Progenitor cell of endocrine pancreas (in vitro differentiated cells): ENCODE measurements at places on chromosomes 3 and 15.

- DNase-seq, result no peak
These were observed 34.7 kb upstream of the CRTC3 start for GRCh38 chr15:90495067-90495466.

GRCh38 chr3:100993309-100993708, at the start of gene ABI3BP:
Gene ABI3BP, minus strand, starts transcription at chr3:100993421. Its CDS starts 37 bp downstream, at chr3:100993384.
- DNase-seq, result no peak

- no peak for DNase-seq
These were observed 10.8 kb upstream of the ANPEP start for GRCh38 chr15:89825271-89825940.

DNA sequence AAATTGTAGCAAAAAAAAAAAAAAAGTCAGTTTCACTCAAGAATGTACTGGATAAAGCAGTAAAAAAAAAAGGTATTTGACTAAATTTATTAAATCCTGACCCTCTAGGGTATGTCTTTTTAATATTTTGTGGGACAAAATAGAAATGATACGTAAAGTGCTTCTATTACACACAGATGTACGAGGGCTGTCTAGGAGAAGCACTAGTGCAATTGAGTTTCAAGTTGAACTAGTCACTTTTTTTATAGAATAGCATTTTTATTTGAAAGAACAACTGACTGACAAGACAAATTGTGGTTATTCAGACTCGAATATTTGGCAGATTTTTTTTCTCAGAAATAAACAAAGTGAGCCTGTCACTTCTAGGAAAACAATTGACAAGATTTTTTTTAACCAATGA, 49.0 kb downstream of the CCDC54 start:
- DNase-seq, result no peak

DNA sequence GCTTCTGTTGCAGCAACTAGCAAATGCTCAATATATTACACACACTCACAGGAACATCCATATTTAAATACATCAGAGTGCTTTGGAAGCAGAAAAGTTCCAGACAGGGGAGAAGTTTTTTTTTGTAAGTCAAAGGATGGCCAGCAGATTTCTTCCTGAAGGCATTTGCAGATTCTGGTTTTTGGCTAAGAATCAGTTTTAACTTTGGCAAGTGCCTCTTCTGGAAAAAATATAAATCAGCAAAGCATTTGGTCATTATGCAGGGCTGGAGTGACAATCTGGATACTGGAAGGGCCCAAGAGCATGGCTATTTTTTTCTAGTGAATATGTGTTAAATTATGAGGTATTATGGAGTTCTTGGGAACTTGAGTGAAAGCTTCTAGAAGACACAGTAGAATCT, 495.3 kb upstream of the ARPP21 start:
- no peak for DNase-seq

DNA sequence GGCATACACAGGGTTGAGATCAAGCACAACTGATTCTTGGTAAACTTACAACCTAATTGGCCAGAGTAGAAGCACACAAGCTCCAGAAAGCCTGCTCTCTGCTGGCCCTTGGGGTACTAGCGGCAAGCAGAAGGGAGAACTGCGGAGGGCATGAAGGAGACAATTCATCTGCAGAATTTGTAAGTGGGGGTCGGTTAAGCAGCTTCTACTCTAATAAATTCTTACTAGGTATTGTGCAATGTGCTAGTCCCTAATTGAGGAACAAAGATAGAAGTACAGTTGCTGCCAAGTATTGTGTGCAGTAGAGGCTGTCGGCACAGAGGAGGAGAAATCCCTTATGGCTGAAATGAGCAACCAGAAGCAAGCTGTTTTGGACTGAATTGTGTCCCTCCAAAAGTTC, 91.2 kb upstream of the VEPH1 start:
- DNase-seq, result no peak

DNA sequence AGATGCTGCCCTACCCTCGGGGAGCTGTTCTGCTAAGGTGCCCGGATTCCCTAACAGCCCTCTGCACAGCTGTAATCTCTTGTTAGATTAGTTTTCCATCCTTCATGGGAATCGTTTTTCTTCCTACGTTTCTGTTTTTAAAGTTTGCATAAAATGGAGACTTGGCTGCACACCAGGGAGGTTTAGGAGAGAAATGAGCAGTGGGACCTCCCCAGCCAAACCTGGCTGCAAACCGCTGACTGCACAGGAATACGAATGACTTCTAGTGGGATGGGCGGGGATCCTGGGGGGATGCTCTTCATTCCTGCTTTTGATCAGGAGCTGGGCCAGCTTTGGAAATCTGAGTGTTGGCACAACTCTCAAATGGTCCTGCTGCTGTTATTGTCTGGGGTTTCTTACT, 77.5 kb downstream of the THSD4 start:
- no peak for DNase-seq

DNA sequence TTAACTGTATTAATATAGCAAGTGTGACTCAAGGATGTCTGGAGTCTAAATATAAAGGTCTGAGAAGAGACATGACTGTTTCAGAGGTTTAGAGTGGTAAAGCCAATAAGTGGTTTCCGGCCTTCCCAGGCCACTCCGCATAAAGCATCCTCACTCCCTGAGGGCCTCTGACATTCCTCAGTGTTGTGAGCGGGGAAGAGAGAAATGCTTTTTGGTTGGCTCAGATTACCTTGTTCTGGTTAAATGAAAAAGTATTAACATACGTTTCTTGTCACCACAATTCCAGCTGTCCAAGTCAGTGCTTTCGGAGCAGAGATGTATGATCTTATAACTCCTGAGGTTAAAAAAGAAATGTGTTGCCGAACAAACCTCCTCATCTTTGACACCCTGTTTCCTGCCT, 103.8 kb downstream of the RBMS3 start:
- no peak for DNase-seq

DNA sequence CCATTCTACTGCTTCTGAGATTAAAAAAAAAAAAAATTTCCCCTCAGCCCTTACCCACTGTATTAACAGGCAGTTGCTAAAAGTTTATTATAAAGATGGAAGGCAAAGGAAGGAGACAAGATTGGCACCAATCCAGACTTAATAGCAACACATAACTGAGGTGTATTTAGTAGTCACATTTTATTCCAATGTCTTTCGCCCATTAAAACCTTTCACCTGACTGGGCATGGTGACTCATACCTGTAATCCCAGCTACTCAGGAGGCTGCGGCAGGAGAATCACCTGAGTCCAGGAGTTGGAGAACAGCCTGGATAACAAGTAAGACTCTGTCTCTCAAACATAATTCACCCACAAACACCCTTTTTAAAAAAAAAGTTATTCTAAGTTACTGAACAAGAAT, 4.4 kb downstream of the ACAP2 start:
- DNase-seq, result no peak

DNA sequence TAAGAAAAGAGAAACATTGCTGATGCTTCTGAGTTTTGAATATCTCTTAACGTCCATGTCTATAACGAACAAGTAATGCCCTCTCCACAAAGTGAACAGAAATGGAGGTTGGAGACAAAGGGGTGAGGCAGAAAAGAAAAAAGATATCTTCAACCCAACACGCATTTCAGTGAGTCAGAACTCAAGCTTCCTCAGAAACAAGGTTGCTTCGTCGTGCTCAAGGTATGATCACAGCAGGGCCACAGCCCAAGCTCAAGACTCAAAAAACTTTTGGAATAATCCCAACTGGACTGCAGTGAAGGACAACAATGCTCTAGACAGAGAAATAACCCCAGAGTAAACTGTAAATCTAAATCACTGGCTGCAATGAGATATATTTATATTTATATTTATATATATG, 18.9 kb downstream of the WNT5A start:
- DNase-seq, result no peak

- DNase-seq, result no peak
These were observed 34.0 kb downstream of the ZDHHC23 start for GRCh38 chr3:113981803-113982202.

DNA sequence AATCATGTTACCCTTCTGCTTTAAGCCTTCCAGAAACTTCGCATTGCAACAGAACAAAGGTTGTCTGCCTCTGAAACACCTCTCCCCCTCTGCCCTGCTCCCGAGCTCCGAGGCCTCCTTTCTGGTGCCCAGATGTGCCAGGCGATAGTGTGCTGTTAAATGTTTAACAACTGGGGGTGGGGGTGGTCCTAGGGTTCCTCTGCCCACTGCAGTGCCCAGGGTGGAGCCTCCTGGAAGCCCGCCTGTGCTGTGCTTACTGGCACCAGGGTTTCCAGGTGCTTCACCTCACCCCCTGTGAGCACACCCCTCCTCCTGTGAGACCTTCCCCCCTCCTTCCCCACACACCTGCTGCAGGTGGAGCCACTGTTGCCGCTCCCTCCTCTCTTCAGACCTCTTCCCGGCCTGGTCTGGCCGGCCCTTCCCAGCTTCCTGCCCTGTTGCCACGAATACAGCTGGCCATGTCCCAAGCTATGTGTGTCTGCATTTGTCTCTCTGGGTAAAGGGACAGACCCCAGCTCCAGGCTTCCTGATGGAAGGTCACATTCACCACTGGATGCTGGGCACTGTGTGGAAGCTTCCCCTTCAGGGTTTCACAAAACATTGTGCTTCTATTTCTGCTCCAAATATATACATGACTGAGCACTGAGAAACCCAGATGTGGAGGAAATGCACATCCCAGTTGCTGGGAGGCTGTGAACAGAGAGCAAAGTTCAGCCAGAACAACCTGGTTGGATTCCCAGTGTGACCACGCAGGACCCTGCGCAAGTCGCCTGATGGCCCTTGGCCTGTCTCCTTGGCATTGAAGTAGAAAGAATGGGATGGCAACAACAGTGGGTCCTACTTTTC, 37.2 kb downstream of the MGLL start:
- no peak for DNase-seq

GRCh38 chr15:66742286-66742685, 40.2 kb downstream of the SMAD6 start:
- DNase-seq, result no peak

DNA sequence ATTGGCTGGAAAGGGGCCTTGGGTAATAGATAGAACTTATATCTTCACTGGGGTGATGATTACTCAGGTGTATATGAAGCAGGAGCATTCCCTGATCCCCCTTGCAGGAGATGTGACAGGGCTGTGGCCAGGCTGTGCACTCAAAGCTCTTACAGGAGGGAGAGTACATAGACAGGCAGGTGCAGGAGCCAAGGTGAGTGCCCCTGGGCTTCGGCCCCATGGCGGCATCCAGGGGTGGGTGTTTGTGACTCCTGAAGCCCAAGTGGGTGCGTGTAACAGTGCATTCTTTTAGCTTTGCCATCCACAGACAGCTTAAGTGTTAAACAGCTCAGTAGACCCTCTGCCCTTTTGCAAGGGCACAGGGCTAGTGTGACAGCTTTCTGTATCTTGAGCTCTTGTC, 236.6 kb upstream of the GPR149 start:
- DNase-seq, result no peak
